ENCODE measurements at places on chromosomes 2 and 18.
A peak's percentile ranks its signal among the peaks of the same experiment; 100 is the strongest.

DNA sequence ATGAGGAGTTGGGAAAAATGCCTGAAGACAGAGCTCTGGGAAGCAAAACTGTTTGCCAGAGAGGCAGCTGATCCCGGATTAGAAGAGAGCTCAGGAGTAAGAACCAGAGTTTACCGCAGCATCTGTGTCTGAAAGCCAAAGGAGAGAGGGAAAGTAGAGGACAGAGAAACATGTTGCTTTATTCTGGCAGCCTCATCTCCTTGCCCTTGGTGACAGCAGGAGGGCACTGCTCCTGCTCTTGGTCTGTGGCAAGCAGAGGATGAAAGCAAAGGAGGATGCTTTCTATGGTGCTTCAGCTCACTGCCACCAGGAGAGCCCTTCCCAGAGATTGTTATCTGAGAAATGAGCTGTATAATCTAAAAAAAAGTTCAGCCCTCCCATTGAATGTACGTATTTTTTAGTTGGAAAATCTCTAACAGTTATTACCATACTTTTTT, 7.7 kb downstream of the SLC1A4 start:
- DNase-seq = no peak

DNA sequence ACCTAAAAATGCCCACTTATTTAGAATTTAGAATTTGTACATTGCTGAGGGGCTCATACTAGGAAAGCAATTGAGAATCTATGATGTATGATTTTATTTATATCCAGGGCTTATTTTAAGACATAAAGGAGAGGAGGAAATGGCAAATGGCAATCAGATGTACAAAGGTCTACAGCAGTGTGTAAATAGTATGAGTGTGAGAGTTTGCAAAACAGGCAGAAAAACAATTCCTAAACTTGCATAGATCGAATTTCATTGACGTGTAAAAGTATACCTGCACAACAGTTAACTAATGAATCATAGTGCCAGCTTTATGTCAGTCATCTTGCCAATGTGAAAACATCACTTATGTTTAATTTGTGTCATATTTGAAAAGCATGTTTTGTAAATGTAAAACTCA, 718.7 kb upstream of the GCFC2 start:
- no peak for DNase-seq

DNA sequence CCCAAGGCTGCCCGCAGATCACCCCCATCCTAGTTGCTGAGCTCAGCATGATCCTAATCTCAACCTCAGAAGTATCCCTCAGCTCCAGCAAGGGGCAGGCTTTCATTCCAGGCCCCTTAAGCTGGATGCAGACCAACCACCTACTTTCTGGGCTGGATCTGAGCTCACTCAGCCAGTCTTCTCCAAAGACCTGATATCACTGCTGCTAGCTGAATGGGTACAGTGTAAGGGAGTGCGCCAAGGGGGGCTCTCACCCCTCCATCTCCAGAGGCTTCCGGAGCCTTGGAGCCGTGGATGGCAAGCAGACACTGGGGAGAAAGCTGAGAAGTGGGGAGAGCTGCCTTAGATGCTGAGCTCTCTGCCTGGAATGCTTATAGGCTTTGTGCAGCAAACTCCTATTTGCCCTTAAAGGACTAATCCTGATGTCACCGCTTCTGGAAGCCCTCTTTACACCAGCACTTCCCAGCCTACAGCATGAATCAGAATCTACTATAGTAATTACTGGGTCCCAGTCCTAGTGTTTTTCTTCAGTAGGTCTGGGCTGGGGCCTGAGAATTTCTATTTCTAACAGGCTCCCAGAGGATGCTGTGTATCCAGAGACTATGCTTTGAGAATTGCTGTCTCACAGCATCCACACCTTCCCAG, 31.0 kb downstream of the GYPC start:
- DNase-seq = no peak

DNA sequence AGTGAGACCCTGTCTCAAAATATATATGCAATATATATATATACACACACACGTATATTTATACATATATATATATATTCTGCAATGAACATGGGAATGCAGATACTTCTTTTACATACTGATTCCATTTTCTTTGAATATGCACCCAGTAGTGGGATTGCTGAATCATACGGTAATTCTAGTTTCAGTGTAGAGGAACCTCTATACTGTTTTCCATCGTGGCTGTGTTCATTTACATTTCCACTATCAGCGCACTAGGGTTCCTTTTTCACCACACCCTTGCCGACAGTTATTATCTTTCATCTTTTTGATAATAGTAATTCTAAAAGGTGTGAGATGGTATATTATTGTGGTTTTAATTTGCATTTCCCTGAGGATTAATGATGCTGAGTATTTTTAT, 52.3 kb upstream of the SLC39A10 start:
- no peak for DNase-seq

GRCh38 chr2:11788461-11789124, 42.2 kb downstream of the LPIN1 start:
- DNase-seq = no peak

DNA sequence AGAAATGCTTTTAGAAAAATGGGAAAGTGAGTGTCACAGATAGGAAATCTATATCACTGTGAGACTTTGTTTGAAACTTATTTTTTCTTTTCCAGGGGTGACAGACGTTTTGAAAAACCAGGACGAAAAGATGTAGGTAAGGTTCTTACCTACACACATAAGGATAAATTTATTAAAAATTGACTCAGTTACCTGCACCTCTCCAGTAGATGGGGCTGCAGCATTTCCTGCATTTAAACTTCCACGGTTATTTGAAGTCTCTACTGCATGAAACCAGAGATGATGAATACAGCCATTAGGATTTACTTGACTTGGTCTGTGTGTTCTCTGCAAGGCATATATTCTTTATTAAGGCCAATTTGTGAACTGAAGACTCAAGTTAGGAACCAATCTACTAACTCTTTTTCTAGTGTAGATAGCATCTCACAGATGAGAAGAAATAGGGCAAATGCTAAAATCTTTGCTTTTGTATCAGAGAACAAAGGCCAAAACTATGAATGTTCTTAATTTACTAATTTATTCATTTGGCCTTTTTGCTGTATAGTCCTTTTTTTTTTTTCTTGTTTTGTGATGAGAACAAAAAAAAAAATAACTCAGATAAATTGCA, 15.0 kb downstream of the KCNJ13 start:
- peak; percentile 82 for DNase-seq

GRCh38 chr2:217568289-217568971, 434.4 kb downstream of the TNS1 start:
- DNase-seq = no peak

DNA sequence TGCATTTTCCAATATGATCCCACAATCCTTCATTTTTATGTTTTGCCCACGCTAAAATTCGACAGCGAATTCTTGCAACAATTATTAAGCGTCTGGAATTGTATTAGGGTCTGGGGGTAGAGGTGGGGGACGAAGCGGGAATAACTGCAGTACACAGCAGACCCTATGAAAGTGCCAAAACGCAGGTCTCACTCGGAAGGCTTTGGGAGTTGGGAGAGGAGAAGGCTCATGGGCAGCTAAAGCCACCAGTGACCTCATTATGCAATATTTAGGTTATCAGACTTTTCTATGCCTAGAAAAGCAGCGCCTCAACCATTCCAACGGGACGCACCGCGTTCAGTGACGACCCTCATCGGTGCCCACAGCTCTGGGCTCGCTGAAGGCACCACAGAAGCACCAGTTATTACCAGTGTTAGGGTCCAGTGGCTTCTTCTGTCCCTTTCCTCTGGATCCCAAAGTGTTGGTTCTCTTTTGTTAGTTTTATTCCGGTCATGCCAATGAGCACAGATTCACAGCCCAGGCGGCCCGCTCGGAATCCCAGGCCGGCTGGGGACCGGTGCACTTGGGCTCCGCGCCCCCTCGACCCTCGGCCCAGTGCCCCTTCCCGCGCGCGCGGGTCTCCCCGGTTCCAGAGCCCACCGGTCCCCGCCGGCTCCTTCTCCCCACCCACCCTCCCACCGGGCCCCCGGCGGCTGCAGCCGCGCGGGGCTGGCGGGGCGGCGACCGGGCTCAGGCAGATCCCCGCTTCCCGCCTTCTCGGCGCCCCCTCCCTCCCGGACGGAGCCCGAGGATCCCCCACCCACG, 737 bp upstream of the MAPK4 start:
- DNase-seq = no peak

- DNase-seq = no peak
These were observed 101.8 kb upstream of the NFU1 start for GRCh38 chr2:69538872-69539548.

Measured in activated CD4-positive, alpha-beta T cell treated with anti-CD3 and anti-CD28 coated beads, Interleukin-2, amount 10 ng/mL, durations not matched to agents 24 days and 14 days (primary cell).